NCI-H2081 treated with DMSO at 0.1 percent for 48 hours (cell line): ENCODE measurements at places on chromosomes 6 and 20.

GRCh38 chr20:10720565-10720964 is 46.8 kb upstream of the JAG1 start:
- DNase-seq = no peak

- DNase-seq = no peak
These were observed 68.3 kb downstream of the PKHD1 start for GRCh38 chr6:52019092-52019491.

DNA sequence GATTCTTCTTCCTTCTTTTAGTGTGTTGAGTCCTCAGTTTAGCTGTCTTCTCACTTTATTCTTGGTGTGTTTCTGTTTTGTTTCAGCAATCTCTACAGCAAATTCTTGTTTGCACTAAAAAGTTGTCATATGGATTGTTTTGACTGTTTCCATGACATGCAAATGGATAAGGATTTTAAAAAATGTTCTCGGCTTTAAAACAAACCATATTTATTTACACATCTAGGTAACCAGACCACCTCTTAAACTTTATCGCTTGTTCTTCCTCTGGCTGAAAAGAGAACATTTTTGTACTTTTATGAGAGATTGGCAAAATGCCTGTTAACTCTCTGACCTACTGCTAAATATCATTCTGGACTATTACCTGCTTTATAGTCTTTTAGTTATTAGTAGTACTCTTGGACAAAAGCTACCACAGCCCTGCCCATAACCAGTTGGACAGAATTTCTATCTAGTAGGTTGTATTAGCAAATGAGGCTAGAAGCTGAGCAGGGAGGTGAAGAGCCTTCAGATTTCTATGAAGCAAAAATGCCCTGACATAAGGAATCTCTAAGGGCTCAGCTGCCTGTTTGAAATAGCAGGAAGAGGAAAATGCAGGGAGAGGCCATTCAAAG is 268.3 kb downstream of the CD109 start:
- DNase-seq = no peak

GRCh38 chr6:157323966-157324300 is 614 bp upstream of the TMEM242 start:
- no peak for DNase-seq

DNA sequence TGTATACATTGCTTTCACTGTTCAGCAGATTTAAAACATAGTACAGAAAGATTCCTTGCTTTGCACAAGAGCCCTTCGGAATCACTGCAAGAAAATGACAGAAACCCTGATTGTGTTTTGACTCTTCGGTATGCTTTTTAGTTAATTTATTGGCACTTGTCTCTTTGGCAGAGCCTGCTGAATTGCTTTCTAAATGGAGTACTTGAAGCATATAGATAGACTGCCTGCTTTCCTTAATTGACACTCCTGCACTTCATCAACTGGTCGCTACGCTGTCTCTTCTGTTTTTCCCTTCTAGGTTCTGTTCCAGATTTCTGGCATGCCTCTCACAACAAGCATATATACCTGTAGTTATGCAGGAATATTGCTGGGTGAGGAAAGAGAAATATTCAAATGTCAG is 22.4 kb upstream of the RBM24 start:
- DNase-seq = no peak

DNA sequence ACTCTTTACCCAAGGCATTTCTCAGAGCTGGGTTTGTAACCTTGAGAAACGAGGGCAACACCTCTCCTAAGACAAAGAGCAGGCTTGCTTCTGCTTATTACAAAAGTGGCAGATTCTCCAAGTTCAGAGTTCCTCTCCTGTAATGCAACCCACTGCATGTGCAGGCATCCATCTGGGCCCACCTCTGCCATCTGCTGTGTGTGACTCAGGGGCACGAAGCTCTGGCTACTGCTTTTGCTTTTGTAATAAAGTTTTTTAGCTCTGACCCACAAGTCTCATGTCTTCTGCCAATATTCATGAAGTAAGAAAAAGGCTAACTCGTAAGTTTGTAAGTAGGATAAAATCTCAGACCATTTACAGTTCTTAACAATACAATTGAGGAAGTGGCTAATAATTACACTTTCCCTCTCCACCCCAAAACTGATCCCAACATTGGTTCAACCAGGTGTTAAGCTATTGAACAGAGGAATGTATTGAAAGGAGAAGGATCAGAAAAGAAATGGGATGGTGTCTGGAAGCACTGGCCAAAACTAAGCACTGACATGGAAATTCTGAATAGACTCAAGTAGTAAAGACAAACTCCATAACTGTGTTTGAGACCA is 51.7 kb upstream of the SMLR1 start:
- DNase-seq = no peak

DNA sequence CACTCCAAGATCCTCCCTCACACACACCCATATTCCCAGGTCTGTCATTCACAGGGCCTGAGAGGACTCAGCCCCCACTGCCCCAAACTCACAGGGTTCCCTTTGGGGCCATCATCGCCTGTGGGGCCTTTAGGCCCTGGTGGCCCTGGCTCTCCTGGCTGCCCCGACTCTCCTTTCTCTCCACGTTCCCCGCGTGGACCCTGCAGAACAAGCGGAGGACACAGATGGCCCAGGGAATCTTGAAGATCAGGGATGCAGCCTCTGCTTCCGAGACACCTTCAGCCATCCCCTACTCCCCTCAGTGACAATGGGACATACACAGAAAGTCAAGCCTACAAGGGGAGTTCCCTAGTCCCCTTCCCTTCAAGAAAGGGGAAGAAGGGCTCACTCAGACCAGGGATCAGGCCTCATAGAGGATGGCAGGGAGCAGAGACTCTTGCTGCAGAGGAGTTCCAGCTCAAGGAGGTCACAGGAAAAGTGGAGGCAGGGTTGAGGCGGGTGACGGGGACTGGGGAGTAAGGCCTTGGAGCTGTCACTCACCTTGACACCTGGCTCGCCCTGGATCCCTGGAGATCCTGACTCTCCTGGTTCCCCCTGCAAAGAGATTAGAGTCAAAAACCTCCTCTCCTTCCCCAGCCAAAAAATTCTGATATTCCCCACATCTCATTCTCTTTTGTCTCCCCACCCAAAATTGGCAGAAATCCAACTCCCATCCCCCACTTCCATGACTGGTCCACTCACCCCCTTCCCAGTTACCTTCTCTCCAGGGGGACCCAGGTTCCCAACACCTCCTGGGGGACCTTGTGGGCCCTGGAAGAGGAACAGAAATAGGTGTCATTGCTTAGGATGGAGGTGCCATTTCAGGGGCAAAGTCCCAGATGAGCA is 22.7 kb downstream of the COL11A2 start:
- no peak for DNase-seq

DNA sequence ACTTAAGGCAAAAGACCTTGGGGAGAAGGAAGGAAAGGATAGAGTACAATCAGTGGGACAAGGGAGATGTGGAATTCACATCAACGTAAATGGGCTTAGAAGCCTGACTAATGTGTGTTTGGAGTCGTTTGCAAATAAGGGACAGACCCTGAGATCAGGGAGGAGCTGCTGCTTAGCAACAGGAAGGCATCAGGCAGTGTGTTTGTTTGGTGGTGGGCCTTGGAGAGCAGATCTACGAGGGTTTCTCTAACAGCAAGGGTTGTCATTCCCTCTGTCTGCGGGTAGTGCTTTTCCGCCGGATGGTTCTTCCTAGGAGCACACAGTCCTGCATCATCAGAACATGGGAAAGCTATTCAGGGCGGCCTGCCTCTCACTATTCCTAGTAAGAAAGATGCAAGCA is 40.4 kb downstream of the C6orf118 start:
- DNase-seq = no peak

DNA sequence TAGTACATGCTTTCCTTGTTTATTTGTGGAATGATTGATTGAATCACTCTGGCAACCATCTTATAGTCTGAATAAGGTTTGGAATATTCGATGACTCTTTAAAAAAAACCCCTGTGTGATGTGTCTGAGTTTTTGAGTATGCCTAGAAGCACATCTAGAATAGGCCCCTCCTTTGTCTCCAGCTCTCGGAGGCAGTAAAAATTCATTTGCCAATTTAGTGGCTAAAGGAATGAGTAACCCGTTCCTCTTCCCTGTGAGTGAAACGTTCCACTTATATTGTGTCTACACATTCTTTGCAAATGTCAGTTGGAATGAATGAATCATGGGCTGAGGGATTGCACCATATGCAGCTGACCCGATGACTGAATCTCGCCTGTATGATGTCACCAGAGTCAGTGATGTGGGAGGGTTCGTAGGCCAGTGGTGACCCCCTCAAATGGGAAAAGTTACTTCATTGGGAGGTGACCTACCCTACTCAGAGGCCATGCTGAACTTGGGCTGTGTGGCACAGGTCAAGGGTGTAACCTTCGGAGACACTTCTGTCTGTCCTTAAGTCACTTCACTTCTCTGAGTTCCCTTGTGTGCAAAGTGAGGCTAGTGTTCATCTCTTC is 21.6 kb downstream of the MOCS3 start:
- no peak for DNase-seq

- DNase-seq = no peak
These were observed 512.7 kb upstream of the ZNF337 start for GRCh38 chr20:26209171-26209941.

DNA sequence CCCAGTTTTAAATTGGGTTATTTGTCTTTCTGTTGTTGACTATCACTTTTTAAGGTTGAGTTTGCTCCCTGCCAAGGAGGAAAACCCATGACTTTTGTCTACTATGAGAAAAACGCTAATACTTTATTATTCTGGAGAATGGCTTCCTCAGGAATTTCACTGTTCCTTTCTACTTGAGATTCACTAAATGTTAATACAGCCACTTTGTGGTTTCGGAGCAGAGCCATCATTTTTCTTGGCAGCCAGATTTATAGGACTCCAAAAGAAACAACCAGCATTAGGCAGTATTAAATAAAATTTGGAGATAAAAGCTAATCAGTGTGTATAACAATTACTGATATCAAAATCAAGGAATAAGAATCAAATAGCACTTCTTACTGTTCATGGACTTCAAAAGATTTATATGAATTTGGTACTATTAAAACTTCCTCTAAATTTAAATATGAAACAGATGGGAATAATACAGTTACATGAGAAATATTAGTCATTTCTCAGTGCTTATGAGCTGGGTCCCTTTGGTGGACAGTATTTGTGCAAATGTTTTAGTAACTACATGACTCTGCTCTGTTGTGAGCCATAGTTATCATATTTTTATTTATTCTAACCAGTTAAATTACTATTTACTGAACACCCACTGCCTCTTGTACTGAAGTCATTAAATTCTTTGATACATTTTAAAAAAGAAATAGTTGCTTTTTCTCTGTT is 64.1 kb upstream of the FBXO30 start:
- DNase-seq = no peak

DNA sequence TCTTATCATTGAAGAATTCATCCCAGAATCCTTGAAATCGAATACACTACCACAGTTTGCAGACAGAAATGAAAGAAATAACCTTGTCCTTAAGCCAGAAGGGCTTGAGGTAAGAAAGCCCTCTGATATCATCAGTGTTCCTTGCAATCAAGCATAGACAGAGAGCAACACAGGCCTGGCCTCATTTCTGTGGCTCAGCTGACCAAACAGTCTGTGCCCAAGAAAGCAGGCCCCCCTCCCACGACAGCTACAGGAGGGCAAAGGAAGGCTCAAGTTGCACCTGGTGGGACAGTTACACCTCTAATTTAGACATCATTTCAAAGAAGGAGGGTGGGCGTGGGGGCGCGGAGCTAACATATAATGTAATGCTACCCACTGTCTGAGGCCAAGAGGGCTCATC is 21.6 kb downstream of the KIF16B start:
- DNase-seq = no peak

GRCh38 chr6:166172546-166172945 is 4.9 kb upstream of the TBXT start:
- DNase-seq = no peak

GRCh38 chr20:40333591-40333990 is 355.4 kb downstream of the MAFB start:
- no peak for DNase-seq

DNA sequence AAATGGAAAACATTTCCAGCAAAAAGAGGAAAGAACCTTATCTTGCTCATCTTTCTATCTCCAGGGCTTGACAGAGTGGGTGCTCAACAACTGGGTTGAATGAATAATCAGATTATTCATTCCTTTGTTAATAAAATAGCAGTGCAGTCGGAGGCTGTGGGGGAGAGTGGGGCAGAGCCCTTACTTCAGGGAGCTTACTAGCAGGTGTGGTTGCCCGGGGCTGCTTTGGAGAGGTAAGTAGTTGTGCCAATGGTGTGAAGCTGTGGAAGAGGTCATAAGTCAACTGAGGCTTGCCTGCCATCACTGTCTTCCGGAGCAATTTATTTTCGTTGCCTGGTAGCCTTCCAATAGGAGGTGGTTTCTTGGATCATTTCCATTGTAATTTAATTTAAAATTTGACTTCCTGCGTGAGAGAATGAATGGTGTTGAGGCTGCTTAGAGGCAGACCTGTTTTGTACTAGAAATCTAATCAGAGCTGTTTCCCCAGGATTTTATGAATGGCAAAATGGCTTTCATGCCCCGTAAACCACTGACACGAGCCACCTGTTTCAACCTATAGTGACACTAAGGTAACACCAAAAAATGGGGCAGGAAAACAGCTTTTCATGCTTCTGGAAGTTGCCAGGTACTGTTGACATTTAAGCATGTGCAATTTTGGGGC is 51.4 kb downstream of the ZDHHC14 start:
- peak; percentile 27 for DNase-seq

GRCh38 chr20:45325371-45325770 is 17.3 kb upstream of the MATN4 start:
- DNase-seq = no peak

GRCh38 chr6:23483896-23484295 is 642.1 kb upstream of the NRSN1 start:
- no peak for DNase-seq

DNA sequence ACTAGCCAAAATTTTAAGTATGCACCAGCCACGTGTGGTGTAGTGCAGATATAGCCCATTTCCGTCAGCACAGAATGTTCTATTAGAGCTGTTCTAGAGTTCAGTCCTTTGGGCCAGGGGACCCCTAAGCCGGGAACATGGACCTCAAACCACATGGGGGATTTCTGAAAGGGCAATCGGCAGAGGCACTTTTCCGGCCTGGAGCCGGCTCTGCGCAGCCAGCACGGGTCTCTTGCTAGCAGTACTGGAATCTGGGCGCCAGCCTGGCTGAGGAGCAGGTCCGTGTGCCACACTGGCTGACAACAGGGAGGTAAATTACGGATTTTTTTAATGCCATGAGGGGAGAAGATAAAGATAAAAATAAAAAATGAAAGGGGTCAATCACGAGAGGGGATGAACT is 120.5 kb downstream of the SULF2 start:
- DNase-seq = no peak

DNA sequence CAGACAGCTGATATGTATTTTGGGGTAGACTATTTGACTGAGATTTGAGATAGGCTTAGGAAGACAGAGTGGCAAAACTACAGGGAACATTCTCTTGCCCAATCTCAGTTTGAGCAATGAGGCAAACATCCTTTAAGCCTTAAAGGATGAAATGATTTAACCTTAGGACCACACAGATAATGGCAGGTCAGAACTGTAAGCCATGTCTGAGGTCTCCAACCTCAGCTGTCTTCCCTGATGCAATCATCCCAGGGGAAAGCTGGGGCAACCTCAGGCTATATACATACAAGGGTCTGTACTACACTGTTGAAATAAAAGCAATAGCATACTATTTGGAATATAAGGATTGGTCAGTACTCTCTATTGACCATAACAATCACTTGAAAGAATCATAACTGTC is 83.8 kb upstream of the NUP153 start:
- no peak for DNase-seq

GRCh38 chr6:139590206-139590605 is 215.8 kb upstream of the CITED2 start:
- DNase-seq = no peak
